ENCODE measurements at places on chromosomes 5 and 9.

GRCh38 chr9:101966691-101967090, 228.2 kb upstream of the GRIN3A start:
- DNase-seq: no peak

GRCh38 chr5:171442287-171443042, 23.0 kb downstream of the FGF18 start:
- no peak for DNase-seq

DNA sequence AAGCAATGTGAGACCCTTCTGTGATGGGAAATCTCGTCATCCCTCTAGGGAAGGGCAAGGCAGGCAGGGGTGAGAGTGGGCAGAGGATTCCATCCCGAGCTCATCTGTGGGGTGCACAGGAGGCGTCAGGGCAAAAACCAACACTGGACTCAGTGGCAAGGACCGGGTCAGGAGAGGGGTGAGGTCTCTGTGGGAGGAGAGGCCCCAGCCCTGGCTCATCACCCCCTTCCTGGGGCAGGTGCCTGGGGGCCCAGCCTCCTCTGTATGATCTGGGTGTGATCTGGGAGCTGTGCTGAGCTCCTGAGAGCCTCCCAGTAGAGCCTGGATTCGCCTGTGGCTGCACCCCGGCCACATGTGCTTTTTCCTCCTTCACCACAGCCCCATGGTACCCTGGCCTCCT, 597 bp downstream of the SPATA31E1 start:
- DNase-seq: no peak

GRCh38 chr5:19235101-19235584, 752.9 kb downstream of the CDH18 start:
- DNase-seq: no peak

GRCh38 chr9:106487266-106487665, 375.7 kb upstream of the ZNF462 start:
- no peak for DNase-seq

DNA sequence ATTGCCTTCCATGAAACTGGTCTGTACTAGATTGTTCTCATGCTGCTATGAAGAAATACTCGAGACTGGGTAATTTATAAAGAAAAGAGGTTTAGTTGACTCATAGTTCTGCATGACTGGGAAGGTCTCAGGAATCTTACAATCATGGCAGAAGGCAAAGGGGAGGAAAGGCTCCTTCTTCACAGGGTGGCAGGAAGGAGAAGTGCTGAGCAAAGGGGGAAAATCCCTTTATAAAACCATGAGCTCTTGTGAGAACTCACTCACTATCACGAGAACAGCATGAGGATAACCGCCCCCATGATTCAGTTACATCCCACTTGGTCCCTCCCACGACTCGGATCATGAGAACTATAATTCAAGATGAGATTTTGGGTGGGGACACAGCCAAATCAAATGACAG, 163.2 kb downstream of the RFK start:
- no peak for DNase-seq

DNA sequence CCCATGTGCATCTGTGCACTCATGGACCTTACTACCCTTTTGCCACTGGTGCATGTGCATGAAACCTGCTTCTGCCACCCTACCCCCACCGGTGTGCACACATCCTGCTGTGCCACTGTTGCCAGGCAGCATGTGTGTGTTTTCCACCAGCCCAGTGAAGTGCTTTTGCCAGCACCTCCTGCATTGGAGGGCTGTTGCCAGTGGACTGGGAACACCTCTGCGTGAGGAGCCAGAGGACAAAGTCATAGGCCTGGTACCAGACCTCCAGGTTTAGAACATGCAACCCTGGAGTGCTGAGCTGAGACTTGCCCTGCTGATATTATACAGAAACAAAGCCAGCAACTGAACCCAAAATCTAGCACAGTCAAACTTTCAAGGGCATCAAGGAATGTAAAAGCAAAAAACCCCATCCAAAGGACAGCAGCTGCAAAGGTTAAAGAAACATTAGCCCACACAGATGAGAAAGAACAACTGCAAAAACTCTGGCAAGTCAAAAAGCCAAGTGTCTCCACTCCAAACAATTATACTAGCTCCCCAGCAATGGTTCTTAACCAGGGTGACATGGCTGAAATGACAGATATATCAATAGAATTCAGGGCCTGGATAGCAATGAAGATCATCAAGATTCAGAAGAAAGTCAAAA, 70.6 kb upstream of the PTPN3 start:
- no peak for DNase-seq

GRCh38 chr9:134553996-134554372, 87.6 kb upstream of the COL5A1 start:
- no peak for DNase-seq

DNA sequence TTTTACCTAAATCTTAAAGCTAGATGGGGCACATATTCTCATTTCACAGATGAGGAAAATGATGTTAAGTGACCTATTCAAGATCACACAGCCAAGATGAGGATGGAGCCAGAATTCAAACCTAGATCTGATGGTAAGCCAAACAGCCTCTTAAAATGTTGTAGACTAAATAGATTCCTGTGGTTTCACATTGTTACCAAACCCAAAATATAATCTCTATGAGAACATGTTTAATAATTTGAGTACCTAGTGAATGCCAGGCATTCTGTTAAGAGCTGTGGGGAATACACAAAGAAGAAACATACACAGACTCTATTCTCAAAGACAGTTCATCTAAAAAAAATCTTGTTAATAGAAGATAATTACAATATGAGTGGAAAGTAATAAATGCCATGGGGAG, 25.2 kb downstream of the HOMER1 start:
- DNase-seq: no peak

DNA sequence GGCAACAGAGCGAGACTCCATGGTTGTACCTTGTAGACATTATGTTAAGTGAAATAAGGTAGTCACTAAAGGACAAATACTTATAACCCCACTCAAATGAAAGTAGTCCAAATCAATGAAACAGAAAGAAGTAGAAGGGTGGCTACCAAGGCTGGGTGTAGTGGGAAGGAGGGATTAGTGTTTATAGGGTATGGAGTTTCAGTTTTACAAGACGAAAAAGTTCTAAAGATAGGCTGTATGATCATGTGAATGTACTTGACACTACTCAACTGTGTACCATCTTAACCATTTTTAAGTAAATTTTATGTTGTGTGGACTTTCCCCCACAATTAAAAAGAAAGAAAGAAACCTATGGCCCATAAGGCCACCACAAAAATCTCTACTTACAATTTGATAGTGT, 32.2 kb downstream of the ALDH7A1 start:
- DNase-seq: no peak

DNA sequence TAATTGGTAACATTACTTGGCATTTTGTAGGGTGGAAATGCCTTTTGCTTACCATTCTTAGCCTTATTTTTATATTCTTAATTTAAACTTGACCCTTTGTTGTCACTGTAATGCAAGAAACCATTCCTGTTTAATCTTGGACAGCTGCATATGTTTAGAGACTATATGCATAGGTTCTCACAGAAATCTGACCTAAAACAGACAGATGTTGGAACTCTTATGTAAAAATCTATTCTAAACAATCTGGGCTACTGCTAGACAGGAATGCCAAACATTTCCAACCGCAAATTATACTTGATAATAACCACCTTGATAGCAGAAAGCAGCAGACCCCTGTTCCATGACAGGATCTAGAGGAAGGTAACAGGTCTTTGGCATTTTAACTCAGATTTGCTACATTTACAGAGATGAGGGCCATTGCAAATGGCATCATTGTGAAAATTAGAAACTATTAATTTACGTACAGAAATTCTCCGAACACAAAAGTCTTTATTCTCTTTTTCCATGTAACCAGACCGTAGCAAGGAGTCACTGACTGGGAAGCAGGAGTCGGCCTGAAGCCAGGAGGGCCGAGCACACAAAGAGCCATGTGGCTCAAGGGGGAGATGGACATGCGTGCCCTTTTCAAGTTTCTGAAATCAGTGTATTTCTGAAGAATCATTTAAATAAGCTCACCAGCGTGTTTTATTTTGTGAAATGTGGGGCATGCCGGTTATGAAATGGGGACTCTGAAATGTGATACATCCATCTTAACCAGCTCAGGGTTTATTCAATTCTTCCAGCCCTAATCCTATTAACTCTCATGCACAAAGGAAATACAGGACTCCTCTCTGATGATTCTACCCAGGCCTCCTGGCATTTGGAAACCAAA, 139.3 kb downstream of the AOPEP start:
- DNase-seq: no peak

- DNase-seq: no peak
These were observed 175.1 kb upstream of the PITX1 start for GRCh38 chr5:135208903-135209721.

GRCh38 chr5:33684496-33685159, 207.2 kb downstream of the ADAMTS12 start:
- no peak for DNase-seq

GRCh38 chr9:80698725-80699410, 990.5 kb downstream of the TLE1 start:
- DNase-seq: no peak

DNA sequence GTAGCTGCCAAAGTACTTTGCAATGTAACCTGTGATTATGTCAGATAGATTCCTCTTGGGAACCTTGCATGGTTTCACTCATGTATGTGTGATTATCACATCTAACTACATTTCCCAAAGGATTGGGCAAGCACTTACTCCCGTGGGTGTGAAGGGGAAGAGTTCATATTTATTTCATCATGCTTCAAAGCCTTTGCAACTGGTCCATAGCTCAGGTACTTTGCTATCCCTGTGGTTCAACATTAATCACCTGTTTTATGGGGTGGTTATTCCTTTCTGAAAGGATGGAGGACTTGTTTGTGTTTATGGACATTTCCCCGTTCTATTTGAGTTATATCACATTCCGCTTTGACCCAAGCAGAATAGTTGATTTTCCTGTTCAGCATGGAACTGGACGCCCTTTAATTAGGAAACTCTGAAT, 13.6 kb upstream of the ERMP1 start:
- no peak for DNase-seq

DNA sequence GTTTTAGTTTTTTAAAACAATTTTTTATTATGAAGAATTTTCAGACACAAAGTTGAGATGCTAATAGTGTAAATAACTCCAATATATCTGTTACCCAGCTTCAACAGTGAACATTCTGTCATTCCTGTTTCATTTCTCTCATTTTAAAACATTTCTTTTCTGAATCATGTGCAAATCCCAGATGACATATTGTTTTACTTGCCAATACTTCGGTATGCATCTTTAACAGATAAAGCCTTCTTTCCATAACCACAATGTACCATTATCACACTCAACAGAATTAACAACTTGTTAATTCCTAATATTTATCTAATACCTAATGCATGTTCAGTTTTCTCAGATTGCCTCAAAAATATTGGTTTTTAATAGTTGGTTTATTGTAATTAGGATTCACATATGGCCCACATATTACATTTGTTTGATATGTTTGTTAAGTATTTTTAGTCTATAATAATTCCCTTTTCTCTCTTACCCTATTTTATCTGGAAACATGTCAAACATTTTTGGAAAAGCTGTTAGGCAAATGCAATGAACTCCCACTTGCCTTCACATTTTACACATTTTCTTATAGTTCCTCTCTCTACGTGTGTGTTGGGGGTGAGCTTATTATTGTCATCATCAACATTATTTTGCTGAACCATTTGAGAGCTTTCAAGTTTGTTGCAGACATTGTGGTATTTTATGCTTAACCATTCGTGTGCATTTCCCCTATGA, 58.7 kb upstream of the ANKRD55 start:
- no peak for DNase-seq

GRCh38 chr5:94485067-94485466, 133.3 kb downstream of the KIAA0825 start:
- no peak for DNase-seq

DNA sequence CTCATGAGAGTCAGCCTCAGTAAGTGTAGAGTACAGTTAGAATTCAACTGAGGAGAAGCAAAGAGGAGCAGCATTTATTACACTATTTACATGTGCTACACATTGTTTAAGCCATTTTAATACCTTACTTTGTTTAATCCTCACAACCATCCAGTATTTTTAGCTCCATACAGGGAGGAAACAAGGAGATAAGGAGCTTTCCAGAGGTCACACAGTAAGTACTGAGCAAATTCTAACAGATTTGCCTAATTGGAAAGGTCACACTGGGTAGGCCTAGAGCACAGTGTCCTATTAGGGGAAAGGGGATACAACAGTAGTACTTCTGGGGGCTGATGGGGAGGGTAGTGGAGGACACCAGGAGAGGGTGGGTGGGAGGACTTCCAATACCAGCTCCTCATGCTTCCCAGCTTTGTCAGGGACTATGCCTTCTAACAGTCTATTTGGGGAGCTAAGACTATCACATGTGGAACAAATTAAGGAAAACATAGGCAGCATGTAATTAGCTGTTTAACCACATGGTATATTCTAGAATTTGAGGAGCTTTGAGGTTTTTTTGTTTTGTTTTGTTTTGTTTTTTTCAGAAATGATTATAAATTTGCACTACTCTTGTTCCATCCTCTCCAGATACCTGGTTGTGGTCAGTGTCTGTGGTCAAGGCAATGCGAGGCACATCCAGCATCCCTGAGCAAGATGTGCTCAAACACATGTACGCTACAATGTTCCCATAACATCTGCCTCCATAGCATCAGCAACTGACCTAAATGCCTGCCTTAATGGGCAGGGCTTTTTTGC, 96.0 kb upstream of the SLC12A2 start:
- DNase-seq: no peak

GRCh38 chr5:139458580-139459407, 3.7 kb downstream of the ECSCR start:
- peak; percentile 85 for DNase-seq

GRCh38 chr5:118933703-118934102, 54.6 kb downstream of the DTWD2 start:
- no peak for DNase-seq

DNA sequence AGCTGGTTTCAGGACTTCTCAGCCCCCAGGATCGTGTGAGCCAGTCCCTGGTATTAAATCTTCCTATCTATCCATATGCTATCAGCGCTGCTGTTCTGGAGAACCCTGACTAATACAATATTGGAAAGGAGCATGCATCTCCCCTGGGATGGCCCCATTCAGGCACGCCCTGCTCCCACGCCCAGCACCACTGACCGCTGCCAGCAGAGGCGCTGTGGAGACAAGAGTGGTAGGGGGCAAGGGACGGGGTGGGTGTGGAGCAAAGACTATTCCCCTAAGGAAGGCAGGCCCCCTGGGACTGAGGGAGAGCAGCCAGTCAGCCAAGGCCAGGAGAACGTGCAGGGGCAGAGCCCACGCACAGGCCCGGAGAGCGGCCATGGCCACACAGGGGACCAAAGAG, 116.0 kb downstream of the VAV2 start:
- DNase-seq: no peak

- DNase-seq: no peak
These were observed 13.8 kb upstream of the ZNF300 start for GRCh38 chr5:150918613-150919012.

DNA sequence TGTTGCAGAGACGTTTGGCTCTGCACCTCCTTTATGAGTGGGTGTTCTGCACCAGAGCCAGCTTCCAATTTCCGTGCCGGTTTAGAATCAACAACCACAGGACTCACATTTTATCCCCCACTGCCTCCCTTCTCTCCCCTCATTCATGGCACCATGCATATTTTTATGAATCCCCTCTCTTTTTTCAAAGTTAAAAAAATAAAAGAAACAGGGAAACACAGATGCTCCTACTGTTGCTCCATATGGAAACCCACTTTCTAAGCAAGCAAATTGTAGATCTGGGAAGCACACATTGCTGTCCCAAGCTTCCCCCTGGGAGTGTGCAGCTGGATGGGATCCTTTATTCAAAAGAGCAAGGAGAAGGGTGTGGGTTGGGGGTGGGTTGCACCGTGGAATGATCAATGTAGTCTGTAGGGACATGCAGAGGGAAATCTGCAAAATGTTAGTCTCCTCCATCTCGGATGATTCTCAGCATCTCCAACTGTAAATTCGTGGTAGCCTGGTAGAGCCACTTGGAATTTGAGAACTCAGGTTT, 410.0 kb upstream of the ADAMTSL1 start:
- no peak for DNase-seq

All from CD4-positive, alpha-beta T cell treated with Interferon alpha-2 for 1 hour (primary cell).